Right cardiac atrium (tissue), 5 donors: ENCODE measurements at places on chromosomes 6 and 20. TPM values are rescaled to one million over a fixed set of nuclear protein-coding genes. Genes with fewer than 3 reads are reported as not detected.
A peak's percentile ranks its signal among the peaks of the same experiment; 100 is the strongest.

- no peak for DNase-seq
Measured at GRCh38 chr6:68951270-68951669, 316.2 kb downstream of the ADGRB3 start.

DNA sequence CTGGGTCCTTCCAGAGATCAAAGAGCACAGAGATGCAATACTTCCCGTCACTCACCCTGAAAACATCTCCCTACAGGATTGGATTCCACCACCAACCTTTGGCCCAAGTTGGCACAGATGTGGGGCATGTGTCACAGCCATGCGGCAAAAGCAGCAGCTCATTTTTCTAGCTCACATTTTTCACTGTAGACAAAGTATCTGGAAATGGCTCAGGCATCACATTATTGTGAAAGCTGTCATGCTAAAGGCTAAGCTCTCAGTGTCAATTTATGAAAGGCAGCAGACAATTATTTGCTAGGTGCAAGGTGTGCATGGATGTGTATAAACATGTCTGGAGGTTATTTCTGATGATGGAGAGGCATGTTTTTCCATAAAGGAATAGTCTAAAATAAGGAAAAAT, 248.8 kb upstream of the PRND start:
- DNase-seq: no peak

GRCh38 chr6:45163952-45164766, 164.0 kb upstream of the RUNX2 start:
- no peak for DNase-seq

DNA sequence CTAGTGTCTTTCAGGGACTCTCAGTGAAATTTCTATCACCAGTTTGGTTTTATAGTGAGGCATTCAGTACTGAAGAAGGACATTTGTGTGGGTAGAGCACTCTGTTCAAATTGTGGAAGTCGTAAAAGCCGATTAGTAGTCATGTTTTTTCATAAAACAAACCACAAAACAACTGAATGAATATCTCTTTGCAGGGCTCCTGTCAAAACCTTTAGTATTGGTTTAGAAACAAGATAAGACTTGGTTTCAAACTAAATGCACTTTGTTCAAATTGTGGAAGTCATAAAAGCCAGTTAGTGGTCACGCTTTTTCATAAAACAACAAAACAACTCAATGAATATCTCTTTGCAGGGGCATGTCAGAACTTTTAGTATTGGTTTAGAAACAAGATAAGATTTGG, 23.8 kb downstream of the ADGRF4 start:
- DNase-seq: no peak

GRCh38 chr20:35432430-35432735, 5.6 kb downstream of the GDF5 start:
- DNase-seq: no peak

GRCh38 chr20:54212226-54212625, 4.3 kb downstream of the PFDN4 start:
- no peak for DNase-seq

- DNase-seq: no peak
Measured at GRCh38 chr6:2468601-2468955, 223.2 kb upstream of the GMDS start.

- DNase-seq: peak; percentile 81
Measured at GRCh38 chr20:36117638-36118037, 36.9 kb upstream of the EPB41L1 start.

GRCh38 chr6:168704678-168705077, 263.7 kb downstream of the SMOC2 start:
- DNase-seq: no peak

- DNase-seq: no peak
Measured at GRCh38 chr6:169976301-169977081, 225.1 kb downstream of the ERMARD start.

- DNase-seq: peak; percentile 22
Measured at GRCh38 chr6:3697609-3698008, 53.9 kb downstream of the PXDC1 start.

- no peak for DNase-seq
Measured at GRCh38 chr6:116895935-116896334, 18.9 kb downstream of the RFX6 start.

DNA sequence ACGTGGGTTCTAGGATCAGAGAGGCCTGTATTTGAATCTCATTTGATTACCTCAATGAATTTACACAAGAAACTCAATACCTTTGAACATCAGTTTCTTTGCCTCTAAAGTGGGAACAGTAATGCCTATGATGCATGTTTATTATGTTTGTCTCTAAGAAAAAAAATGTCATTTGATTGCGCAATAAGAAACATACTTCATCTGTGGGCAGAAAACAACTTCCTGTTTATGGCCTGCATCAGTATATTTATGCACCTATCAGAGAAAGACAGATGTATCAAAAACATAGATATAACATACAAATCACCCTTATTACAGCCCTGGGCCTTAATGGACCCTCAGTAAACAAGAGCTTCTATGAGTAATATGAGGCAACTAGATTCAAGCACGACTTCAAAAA, 516.4 kb upstream of the ARID1B start:
- no peak for DNase-seq

DNA sequence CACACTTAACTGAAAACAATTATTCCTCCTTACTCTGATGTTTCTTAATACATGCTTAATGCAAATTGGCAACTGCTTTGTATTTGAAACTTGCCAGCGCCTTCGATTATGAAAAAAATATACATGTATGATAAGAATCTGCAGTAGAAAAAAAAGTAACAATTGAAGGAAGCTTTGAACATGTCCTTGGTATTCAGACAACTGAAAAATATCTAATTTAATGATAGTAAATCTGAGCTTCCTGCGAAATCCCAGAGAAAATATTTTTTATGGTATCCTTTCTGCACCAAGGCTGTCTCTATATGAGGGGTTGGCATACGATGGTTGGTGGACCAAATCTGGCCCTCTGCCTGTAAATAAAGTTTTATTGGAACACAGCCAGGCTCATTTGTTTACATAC, 186.2 kb downstream of the HDGFL1 start:
- DNase-seq: no peak

MCCD1 gene
- total RNA-seq: not detected

PCNA gene
- 36.8 TPM for total RNA-seq

PKIG gene
- total RNA-seq: 228 TPM

HCRTR2 gene
- total RNA-seq: not detected

RSPO3 gene
- 0.34 TPM for total RNA-seq

NHLRC1 gene
- 1.3 TPM for total RNA-seq
